Right ventricle myocardium inferior (tissue), 1 donor: ENCODE measurements at places on chromosomes 7 and 10. TPM values are rescaled to one million over a fixed set of nuclear protein-coding genes. Genes with fewer than 3 reads are reported as not detected.

DNA sequence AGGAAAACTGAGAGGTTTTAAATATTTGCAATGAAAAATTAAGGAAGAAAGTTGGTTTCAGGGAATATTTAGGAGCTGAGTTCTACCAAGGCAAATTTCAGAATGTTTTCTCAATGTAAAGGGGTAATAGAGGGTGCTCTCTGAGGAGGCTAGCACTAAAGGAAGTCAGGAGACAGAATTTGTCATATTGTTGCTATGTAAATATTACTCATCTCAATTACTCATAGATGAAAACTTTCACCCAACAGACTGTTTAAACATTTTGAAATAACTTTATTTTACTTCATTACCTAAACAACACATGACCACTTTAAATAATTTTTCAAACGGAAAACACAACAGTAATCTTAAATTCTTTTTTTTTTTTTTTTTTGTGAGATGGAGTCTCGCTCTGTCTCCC lies 274.8 kb upstream of the NRG3 start:
- DNase-seq: no peak

Gene VSIR
- 140 TPM for total RNA-seq

DNA sequence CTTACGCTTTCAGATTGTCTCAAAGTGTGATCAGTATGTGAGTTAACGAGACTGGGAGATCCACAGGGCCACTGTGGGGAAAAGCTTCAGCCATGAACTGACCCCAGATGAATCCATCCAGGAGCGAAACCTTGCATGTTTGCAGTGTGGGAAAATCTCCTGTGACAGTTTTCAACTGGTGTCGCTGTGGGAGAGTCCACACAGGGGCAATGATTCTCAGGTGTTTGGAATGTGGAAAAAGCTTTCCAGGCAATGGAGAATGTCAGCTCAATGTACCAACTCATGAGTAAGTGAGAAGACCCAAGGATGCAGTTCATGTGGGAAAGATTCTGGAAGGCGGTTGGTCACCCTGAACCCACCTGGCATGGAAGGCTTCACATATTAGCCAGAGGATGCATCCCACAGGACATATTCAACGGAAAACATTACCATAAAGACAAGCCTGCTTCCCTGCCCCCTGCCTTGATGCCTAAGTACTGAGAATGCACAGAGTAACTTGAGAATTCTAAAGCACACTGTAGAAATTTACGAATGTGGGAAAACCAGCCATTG lies 204.1 kb upstream of the BMPER start:
- DNase-seq: no peak

- DNase-seq: no peak
Measured at GRCh38 chr10:67269828-67270227, 344.0 kb downstream of the LRRTM3 start.

DNA sequence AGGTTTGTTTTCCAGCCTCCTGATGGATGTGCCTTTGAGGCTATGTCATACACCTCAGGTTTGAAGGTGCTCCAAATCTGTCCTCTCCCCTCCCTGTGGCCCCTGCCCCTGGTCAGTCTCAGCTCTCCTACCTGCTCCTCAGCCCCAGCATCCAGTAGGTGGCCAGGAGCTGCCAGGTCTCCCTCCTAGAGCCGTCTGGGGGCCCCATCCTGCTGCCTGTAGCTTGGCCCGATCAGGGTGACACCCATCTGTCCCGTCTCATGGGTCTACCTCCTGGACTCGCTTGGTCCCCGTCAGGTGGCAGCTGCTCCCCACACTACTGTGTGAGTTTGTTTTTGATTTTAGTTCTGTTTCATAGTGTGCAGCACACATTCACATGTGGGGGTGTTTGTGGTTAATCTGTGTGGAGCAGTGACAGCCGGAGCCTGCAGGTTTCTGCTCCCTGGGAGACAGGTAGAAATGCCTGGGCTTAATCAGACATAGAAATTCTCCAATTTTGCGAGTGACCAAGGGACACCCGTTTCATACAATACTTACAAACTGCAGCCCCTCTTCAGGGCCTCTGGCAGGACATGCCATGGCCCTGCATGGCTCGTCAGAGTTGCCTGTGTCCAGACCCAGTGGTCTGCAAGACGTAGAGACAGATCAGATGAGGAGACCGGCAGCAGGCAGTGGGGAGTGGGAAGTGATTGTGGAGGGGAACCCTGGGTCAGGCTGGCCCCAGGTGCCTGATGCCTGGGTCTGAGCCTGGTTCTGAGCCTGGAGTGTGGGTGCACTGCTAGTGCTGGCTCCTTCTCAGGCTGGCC lies 17.1 kb downstream of the ADCY1 start:
- DNase-seq: no peak

GRCh38 chr7:25885057-25885576 lies 266.9 kb upstream of the NFE2L3 start:
- no peak for DNase-seq

DNA sequence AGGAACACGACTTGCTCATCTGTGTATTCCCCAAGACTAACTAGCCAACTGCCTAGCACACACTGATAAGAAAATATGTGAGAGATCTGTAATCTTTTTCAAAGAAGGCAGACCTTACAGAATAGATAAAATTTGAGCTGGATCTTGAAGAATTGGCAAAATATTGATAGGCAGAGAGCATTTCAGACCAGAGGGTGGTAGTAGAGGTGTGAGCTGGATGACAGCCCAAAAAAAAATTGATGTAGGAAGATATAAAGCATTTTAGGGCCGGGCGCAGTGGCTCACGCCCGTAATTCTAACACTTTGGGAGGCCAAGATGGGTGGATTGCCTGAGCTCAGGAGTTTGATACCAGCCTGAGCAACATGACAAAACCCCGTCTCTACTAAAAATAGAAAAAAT lies 1.2 kb upstream of the ZNF746 start:
- DNase-seq: no peak

DNA sequence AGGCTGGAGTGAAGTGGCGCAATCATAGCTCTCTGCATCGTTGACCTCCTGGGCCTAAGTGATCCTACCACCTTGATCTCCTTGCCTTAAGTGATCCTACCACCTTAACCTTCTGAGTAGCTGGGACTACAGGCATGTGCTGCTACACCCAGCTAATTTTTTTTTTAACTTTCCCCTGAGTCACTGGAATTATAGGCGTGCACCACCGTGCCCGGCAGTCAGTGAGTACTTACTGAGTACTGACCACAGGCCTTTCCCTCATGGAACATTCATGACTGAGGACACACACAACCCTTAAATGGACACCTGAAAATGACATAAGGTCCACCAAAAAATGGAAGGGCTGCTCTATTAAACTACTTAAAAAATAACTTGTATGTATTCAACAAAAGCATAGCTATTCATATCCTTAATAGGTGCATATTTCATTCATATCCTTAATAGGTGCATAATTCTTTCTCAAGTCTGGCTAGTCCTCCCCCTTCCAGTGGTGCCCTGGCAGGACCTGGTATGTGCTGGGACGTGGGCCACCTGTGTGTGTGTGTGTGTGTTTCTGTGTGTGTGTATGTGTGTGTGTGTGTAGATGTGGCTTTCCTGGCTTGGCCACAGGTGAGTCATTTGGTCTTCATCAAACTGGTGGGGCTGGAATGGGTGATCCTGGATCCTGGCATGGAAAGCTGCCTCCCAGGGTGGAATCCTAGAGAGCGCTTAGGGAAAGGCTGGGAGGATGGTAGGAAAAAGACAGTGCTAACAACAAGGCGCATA lies 3.5 kb downstream of the FAM180A start:
- DNase-seq: no peak

DNA sequence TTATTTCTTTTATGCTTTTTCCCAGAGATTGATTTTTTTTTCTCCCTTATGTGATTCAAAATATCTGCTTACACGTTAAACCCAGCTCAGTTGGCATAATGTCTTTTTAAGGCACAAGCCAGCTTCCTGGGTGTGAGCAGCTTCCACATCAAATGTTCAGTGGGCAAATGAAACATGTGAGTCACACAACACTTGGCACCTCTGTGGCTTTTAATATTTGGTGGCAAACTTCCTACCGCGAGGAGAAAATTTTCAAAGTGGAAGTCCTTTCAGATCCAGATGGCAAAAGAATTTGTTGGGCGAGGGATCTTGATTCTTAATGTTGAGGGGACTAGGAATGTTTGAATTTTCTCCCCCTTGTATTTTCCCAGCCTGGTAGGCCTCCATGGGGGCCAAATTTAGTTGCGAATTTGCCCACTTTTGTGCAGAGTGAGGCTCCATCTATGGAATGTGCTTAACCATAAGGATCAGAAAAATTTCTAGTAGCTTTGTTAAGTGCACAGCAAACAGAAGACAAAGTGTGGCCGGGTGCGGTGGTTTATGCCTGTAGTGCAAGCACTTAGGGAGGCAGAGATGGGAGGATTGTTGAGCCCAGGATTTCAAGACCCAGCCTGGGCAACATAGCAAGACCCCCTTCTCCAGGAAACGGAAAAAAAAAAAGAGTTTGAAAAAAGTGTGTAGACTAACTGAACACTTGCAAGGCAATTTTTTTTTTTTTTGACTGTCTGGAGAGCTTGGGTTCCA lies 31.0 kb downstream of the CUX1 start:
- DNase-seq: no peak

Gene WNT2
- total RNA-seq: not detected

DNA sequence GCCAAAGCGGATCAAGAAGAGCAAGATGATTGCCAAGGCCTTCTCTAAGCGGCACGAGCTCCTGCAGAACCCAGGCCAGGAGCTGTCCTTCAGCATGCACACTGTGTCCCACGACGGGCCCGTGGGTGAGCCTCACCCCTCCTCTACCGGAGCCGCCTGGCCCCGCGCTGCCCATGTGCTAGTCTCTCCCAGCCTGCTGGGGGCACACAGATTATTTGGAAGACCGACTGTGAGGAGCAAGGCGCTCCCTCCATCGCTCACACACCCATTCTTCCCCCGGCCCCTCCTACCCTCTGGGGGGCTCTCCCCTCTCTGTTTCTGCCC lies 13.9 kb upstream of the AHCYL2 start:
- no peak for DNase-seq

GRCh38 chr10:81095238-81095637 lies 557.5 kb downstream of the SH2D4B start:
- DNase-seq: no peak

Gene CAMK2G
- total RNA-seq: 11.7 TPM

Gene CLEC2L
- not detected for total RNA-seq

- no peak for DNase-seq
Measured at GRCh38 chr7:158672975-158673374, 31.6 kb downstream of the NCAPG2 start.

Gene POM121
- 15.5 TPM for total RNA-seq

DNA sequence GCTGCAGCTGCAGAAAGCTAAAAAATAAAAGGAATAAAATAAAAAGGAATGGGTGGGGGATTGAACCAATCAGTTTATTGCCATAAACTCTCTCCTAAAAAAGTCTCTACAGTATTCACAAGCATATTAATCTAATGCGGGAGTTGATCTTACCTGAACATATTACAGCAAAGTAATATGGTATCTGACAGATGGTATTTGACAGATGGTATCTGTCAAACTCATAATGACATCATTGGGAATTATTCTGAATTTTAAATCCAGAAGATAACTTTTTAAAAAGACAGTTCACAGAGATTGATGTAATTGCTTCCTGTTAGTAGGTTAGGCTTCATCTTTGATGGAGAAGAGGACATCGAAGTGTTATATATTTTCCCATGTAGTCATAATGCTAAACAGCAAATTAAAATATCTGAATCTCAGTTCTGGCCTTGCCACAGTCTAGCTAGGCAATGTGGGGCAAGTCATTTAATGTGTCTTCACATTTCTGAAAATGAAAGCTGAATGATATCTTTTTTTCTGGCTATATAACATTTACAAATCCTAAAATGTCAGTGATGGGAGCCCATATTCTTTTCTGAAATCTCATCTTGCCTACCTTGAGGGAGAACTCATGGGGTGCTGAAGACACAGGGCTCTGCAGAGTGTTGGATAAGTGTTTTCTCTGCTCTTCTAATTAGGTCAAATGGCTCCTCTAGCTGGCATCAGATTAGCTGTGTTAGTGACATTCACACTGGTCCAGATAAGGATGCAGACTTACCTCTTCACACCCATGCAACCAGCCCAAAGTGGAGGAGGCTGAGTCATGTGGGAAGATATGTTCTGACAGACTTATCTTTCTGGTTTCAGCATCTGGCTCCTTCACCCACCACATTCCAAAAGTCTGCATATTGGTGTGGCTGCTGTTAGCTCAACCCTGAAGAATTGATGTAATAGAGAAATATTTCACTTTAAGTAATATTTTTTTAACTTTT lies 2.1 kb upstream of the LIPM start:
- DNase-seq: no peak

GRCh38 chr7:83410989-83411591 lies 237.8 kb downstream of the SEMA3E start:
- no peak for DNase-seq

DNA sequence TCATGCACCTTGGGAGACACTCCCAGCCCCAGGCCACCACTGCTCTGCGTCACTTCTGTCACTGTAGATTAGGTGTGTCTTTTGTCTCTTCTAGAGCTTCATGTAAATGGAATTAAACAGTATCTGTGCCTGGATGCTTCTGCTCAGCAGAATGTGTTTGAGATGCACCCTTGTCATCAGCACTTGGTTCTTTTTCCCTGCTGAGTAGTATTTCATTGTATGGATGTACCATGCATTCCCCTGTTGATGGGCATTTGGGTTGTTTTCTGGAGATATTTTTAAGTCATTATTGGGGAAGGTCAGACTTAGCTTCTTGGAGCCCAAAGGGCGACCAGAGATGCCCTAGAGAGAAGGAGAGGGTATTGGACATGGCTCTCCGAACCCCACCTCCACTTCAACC lies 124.3 kb upstream of the MACROH2A2 start:
- no peak for DNase-seq

DNA sequence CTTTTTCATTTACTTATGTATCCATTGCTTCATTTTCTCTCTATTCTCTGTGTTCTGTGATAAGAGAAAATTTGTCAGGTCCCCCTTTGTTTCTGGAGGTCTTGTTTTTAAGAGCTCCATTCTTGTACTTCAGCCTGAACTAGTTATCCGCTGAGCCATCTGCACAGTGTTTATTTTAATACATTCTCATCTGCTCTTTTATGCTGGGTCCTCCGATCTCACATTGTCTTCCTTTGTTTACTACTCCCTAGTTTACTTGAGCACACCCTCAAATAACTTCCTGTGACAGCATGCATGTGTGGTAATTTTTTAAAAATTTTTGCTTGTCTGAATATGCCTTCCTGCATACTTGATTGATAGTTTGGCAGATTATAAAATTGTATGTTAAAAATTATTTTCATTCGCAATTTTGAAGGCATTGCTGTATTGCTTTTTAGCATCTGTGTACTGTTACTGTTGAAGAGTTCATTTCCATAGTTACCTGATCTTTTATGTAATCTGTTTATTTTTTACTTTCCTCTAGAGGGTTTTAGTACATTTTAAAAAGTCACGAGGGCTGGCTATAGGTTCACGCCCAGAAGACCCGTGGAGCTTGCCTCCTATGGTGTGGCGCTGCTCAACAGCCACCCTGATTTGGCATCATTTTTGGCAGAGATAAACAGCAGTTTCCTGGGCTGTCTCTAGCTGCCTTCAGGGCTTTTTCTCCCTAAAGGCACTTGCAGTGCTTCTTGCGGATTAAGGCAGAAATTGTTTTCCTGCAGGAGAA lies 31.9 kb downstream of the RSBN1L start:
- DNase-seq: no peak

- peak; percentile 55 for DNase-seq
Measured at GRCh38 chr7:34208878-34209621, 303.7 kb downstream of the BMPER start.

Gene ARF5
- total RNA-seq: 78.1 TPM

- DNase-seq: peak; percentile 72
Measured at GRCh38 chr10:50506861-50507573, 116.7 kb downstream of the SGMS1 start.

Gene CYP26A1
- total RNA-seq: not detected

Gene MORN4
- total RNA-seq: 8.0 TPM
